ENCODE measurements at places on chromosomes 7 and 10. TPM values are rescaled to one million over a fixed set of nuclear protein-coding genes. Genes with fewer than 3 reads are reported as not detected.

Gene MBL2
- 0.10 TPM for total RNA-seq

Gene PDE6C
- total RNA-seq = not detected

Gene DNAH11
- total RNA-seq = 9.7 TPM

Gene AEBP1
- total RNA-seq = 93.2 TPM

Gene RPS24
- total RNA-seq = 1,492 TPM

Gene SMNDC1
- total RNA-seq = 28.2 TPM

Gene SRRM3
- 1.5 TPM for total RNA-seq

Gene RPEL1
- total RNA-seq = not detected

Gene ASB15
- not detected for total RNA-seq

Gene IFIT1B
- 0.59 TPM for total RNA-seq

Gene AHR
- 107 TPM for total RNA-seq

Gene AKR1D1
- 0.14 TPM for total RNA-seq

Gene SUN3
- not detected for total RNA-seq

Gene TRIM73
- 1.4 TPM for total RNA-seq

Gene CAV2
- 205 TPM for total RNA-seq

All from upper lobe of left lung (tissue), 6 donors.